Pulmonary artery endothelial cell (primary cell): ENCODE measurements at places on chromosomes 1 and 21.

DNA sequence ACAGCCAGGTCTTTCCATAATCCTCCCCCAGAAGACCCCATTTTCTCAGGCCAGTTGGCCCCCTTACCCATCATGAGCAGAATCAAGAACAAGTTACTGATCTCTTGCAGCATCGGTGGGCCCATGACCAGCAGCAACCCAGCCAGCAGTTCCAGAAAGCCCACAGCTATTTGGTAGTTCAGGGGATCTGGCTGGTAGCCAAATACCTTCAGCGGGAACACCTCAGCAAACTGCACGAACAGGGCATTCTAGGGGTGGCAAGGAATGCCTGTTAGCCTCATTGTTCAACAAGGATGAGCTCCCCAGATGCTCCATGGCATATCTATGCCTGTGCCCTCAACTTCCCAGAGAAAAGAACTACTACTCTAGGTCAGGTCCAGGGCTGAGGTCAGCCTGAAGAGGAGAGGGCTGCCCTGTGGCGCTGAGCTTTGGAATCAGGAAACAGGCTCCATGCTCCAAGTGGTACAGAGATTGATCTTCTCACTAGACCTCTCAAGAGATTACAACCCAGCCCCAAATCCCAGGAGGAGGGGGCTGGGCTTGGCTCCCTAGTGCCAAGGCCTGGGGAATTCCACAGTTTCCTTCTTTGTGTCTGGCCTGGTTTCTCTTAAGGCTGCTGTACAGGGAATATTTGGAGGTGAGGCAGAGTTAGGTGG is 1.3 kb downstream of the TMEM35B start:
- DNase-seq: no peak

DNA sequence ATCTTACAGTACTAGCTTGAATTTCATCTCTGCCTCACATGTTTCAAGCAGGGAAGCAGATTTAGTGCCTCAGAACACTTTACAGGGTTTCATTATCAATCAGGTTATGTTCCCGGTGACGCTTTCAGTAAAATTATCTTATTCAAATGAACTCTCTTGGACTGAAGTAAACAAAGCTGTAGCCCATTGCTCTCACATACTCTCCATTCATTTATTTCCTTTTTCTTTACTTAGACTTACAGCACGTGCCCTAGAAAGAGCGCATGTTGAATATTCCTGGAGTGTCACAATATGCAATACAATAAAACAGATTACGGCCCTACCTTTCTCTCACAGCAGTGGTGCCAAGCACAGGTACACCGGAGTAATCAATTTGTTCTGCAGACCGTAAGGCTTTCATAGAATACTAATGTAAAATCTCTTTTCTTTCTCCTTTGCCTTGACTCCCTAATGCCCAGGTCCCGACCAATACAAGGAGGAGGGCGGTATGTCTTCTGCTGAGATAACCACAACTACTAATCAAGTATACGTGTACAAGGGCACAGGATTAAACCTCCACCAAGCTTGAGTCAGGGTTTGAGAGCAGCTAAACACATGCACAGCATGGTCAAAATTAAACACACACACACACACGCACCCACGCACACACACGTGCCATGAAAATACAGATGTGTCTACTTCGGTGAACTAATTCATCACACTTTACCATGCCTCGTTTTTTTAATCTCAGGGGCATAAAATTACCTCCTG is 62.8 kb downstream of the NRIP1 start:
- DNase-seq: no peak

GRCh38 chr21:29299046-29299915 is 559 bp downstream of the BACH1 start:
- no peak for DNase-seq

GRCh38 chr21:35222541-35222941 is 173.4 kb upstream of the RUNX1 start:
- no peak for DNase-seq

DNA sequence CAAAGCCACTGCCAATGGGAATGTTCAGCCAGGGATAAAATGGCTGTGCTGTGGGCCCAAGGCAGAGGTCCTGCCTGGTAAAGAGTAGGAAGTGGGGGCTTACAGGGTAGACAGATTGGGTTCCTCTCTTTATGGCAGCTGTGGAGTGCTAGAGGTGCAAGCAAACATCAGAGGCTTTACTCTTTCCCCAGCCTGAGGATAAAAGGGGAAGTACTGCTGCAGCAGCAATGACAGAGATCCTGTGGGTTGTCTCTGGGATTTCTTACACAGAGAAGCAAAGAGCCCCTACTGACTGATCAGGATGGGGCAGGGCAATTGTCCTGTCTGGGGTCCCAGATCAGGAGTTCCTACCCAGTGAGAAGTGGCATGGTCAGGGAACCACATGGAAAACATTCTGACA is 54.2 kb downstream of the DRAM2 start:
- DNase-seq: no peak

GRCh38 chr1:72178266-72178665 is 104.1 kb downstream of the NEGR1 start:
- DNase-seq: no peak

DNA sequence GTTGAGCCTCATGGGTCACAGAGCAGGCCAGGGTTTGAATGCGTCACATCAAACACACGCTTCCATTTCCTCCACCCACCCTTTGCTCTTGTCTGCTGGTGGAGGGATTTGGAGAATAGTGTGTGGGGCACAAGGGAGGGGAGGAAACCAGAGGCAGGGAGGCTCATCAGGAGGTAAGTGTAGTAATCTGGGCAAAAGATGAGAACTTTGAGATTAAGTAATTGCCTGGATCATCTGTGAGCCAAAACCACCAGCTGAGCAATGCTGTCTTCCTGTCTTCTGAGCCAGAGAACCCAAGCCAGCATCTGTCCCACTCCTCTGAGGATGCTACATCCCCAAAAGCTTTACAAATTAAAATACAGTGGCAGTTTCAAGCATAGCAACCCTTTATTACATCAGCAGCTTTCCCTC is 45.2 kb downstream of the C8B start:
- DNase-seq: no peak

DNA sequence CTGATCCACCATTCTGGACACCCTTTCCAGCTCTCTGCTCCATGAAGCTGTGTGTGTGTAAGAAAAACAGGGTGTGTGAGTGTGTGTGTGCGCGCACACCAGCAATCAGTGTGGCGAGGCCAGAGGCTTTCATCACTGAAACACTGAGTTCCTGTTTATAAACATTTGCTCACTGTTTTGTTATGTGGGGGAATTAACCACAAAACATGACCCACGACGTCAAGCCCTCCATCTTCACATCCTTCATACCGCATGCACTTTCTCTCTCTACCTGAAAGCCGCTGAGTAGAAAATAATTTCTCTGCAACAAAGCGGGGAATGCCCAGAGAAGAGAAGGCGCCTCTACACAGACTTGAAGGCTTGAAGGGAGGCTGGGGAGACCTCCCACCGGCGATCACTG is 148.9 kb upstream of the IRF2BP2 start:
- DNase-seq: no peak

GRCh38 chr1:58011978-58012377 is 534.5 kb downstream of the OMA1 start:
- DNase-seq: no peak

GRCh38 chr1:3649342-3650247 is at the start of gene WRAP73:
Gene WRAP73 (minus strand): TSS chr1:3650103. CDS start chr1:3649999, 104 bp downstream.
- peak; percentile 60 for DNase-seq

- DNase-seq: no peak
Observed at GRCh38 chr1:109689844-109690405, 2.3 kb downstream of the GSTM1 start.

DNA sequence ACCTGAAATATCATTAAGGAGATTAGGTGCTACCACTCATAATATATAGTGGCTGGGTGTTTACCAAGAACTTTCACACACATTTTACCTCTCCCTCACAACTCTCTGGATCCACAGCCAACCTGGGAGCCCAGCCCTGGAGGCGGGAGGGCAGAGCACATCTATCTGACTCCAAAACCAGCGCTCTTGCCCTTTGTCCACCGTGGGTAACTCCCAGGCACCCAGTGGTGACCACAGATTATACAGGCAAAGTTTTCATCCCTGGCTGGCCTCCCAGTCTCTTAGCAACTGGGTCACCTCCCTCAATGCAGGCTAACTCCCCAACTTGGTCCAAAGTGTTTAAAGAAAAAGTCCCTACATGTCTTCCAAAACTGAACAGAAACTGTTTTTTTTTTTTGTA is 2.4 kb downstream of the PAQR7 start:
- no peak for DNase-seq

DNA sequence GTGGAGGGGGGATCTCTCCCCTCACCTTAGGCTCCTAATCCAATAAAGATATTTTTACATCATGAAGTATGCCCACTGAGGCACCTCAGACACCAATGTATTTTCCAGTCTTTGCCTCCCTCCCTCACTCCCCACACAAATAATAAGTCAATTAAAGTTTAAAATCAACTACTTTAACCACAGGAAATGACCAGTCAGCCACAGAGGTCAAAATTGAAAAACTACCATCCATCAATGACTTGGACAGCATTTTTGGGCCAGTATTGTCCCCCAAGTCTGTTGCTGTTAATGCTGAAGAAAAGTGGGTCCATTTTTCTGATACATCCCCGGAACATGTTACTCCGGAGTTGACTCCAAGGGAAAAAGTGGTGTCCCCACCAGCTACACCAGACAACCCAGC is 70.6 kb upstream of the DYNLT5 start:
- DNase-seq: no peak

DNA sequence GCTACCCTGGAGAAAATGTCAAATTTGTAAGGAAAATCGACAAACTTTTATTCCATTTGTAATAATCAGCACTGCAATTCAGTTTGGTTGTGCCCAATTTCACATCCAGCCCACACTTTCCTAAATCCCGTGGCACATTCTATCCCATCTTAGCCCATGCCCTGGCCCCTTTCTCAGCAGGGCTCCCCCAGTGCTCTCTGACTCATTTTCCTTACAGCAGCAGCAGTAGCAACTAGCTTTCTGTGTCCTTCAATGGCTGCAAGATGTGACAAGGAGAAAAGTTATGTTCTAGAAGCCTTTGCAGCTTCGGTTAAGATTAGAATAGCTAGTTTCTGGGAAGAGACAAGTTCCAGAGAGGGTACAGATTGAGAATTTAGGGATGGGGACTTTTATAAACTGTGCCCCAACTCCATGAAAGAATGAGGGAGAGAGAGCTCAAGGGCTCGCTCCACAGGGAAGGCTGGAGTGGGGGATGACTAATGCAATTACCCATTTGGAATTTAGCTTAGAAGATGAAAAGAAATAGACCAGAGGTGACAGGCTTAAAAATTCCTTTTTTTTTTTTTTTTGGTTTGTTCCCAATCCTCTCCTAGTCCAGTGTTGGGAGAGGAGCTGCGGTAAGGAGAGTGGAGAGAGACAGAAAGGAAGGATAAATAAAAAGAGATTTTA is 47.0 kb upstream of the POU2F1 start:
- DNase-seq: no peak

DNA sequence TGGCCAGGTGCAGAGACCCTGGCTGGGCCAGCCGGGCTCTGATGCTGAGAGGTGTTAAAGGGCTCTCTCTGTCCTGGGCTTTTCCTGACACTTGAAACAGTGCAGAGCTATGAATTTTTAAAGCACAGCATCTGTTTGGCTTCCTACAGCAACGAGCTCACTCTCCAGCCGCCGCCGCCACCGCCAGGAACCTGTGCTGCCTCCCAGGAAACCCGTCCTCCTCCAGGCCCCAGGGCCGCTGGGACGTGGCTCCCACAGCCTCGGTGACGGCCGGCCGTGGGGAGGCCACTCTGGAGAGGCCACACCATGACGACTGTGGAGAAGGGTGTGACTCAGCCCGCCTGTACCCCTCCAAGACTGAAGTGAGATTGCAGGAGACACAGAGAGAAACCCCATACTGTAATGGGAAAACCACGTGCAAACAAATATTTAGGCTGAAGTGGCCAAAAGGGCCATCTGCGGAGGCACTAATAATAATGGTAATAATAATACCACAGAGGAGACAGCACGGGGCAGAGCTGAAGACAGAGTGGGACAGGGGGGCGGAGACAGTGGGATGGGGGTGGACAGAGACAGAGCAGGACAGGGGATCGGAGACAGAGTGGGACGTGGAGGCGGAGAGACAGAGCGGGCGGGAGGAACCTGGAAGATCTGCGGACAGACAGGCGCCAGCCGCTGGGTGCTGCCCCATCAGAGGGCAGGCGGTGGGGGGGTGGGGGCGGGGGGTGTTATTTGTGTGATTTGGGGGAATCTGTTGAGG is 139.2 kb downstream of the CASZ1 start:
- no peak for DNase-seq

GRCh38 chr1:43274125-43274803 is 4.5 kb downstream of the TMEM125 start:
- peak; percentile 36 for DNase-seq

GRCh38 chr1:219443763-219444162 is 169.1 kb downstream of the ZC3H11B start:
- no peak for DNase-seq

- DNase-seq: no peak
Observed at GRCh38 chr1:232979558-232979957, 29.1 kb downstream of the NTPCR start.

- DNase-seq: no peak
Observed at GRCh38 chr1:65343286-65343685, 33.9 kb downstream of the DNAJC6 start.

- no peak for DNase-seq
Observed at GRCh38 chr1:219906924-219907771, 21.2 kb downstream of the SLC30A10 start.

- DNase-seq: peak; percentile 15
Observed at GRCh38 chr1:202858331-202858730, 30.6 kb downstream of the RABIF start.

GRCh38 chr1:94209425-94209824 is 28.0 kb downstream of the ARHGAP29 start:
- DNase-seq: no peak

DNA sequence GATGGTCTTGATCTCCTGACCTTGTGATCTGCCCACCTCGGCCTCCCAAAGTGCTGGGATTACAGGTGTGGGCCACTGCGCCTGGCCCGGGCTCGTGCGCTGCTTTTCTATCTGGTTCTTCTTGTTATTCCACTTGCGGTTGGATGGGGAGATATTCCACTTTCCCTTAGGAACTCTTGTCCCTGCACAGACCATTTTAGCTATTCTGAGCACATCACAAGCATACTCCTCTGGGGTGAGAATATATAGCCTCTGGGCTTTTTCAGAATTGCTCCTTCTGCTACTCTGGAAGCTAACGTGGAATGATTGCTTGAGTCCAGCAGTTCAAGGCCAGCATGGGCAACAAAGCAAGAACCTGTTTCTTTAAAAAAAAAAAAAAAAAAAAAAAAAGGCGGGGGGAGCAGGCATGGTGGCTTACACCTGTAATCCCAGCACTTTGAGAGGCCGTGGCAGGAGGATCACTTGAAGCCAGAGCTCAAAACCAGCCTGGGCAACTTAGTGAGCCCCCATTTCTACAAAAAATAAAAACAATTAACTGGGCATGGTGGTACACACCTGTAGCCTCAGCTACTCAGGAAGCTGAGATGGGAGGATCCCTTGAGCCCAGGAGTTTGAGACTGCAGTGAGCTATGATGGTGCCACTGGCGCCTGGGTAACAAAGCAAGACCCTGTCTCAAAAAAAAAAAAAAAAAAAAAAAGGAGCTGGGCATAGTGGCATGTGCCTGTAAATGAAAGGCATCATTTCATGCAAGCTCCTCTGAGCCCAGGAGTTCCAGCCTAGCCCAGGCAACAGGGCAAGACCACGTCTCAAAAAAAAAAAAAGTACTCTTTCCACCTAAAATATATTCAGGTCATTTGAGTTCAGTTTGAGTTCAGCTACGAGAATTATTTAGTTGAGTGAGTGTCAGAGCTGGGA is 11.8 kb upstream of the PGD start:
- no peak for DNase-seq
